ENCODE measurements at places on chromosomes 7 and 10.

GRCh38 chr10:2476218-2476811, 591.0 kb upstream of the PFKP start:
- no peaks in the 10 kb centered on the region for H3K27me3 ChIP-seq
- H3K27ac ChIP-seq: no peak overlapping the region
- H3K4me1 ChIP-seq: no peaks in the 10 kb centered on the region
- no peaks in the 10 kb centered on the region for H3K36me3 ChIP-seq
- DNase-seq: no peak

- no peaks in the 10 kb centered on the region for H3K27me3 ChIP-seq
- no peaks in the 10 kb centered on the region for H3K36me3 ChIP-seq
- no peak for DNase-seq
- no peak overlapping the region for H3K4me3 ChIP-seq
Observed at GRCh38 chr7:97671571-97671970, 60.3 kb upstream of the TAC1 start.

DNA sequence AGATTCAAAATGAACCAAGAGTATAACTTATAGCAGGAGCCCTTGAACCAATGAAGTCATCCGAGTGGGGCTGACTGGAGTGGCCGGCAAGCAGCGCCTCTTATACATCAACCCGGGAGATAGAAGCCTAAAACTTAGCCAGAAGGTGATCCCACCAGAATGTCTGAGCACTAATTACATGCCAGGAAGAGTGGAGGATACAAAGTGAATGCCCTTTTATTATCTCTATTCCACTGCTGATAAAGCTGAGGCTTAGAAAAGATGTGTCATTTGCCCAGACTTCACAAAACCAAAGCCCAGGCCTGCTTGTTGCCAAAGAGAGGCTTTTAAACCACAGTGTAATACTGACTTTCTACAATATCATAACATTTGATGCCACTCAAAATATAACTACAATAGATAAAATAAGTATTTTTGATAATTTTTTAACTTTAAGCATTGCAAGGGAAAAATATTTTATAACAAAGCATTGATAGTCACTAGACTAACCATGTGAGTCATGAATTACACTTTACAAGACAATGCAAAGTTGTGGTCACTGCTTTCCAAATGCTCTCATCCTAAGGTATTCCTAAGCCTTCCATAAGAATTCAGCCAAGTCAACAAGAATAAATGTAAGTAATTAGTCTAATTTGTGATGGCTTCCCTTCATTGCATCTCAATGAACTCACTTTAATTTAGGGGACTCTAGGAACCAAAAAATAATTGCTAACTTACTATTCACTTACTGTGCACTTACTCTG, 58.6 kb upstream of the ARID5B start:
- no peaks in the 10 kb centered on the region for H3K4me1 ChIP-seq
- H3K27ac ChIP-seq: no peak overlapping the region
- no peak for DNase-seq

DNA sequence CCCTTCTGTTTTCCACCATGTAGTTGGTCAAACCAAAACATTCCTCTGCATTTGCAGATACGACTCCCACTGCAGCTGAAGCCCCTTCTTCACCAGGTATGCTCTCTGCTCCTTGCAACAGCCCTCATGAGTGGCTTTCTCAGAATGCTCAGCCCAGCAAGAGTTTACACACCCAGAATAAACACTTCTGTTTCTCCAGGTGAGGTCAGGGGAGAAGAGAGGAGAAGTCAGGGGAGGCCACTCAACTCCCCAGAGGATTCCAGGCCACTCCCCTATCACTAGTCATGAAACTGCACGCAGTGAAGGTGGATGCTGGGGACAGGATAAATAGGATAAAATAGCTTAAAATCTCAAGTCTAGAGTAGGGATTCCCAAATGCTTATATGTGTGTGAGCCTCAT, 31.2 kb downstream of the CUZD1 start:
- H3K27ac ChIP-seq: no peak overlapping the region
- H3K27me3 ChIP-seq: peaks cover 34% of the 10 kb centered on the region

- H3K4me3 ChIP-seq: peak overlapping the region; percentile 25
- no peak overlapping the region for H3K27ac ChIP-seq
- H3K36me3 ChIP-seq: no peaks in the 10 kb centered on the region
Observed at GRCh38 chr7:48035967-48036478, 680 bp downstream of the C7orf57 start.

DNA sequence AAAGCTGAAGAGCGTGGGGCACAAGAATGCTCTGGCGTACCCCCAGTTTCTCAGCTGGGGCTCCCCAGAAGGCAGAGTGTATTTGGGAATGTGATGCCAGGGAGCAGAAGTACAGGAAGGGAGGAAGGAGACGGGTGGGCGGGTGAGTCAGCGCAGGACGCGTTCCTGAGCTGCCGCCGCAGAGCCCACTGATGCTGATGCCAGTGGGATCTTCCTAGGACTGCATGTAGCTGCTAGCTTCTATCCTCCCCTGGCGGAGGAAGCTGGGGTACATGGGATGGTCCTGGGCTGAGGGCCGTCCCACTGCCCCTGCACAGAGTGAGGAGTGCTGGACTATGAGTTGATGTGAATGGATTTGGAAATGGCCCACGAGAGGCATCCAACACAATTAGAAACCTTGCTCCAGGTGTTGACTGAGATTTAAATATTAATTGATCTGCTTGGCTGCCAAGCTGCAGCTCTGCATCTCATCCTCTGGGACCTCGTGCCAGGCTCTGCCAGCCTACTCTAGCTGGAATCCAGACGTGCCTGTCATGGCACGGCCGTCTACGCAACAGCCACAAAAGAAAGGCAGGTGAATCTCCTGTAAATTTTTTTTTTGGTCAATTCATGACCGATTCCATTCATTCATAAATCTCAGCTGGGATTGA, 66.2 kb upstream of the RHEB start:
- no peak overlapping the region for H3K4me3 ChIP-seq
- H3K27me3 ChIP-seq: no peaks in the 10 kb centered on the region
- H3K27ac ChIP-seq: no peak overlapping the region
- peaks cover 12% of the 10 kb centered on the region for H3K36me3 ChIP-seq
- DNase-seq: no peak

GRCh38 chr10:122702275-122702674, 2.6 kb upstream of the C10orf120 start:
- DNase-seq: no peak
- H3K4me1 ChIP-seq: no peaks in the 10 kb centered on the region
- no peak overlapping the region for H3K4me3 ChIP-seq
- no peaks in the 10 kb centered on the region for H3K36me3 ChIP-seq
- peaks cover 11% of the 10 kb centered on the region for H3K27me3 ChIP-seq

DNA sequence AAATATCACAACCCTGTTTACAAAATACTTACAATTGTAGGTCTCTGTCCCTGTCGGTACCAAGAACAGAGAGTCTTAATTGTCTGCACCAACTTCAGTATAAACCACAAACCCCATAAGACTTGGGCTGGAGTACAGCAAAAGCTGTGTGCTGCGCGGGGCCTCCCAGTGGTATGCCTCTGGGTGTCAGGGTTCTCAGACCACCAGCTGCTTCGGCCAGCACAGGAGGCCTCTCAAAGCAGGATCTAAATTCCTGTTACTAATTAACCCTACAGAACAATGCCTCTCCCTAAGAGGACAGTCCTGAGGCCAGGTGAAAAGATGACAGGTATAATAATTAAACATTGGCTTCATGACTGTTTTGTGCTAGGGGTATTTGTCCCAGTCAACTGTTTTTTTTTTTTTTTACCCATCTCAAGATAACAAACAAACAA, 957 bp upstream of the SVIL start:
- no peak overlapping the region for H3K4me3 ChIP-seq
- DNase-seq: no peak
- H3K4me1 ChIP-seq: peaks cover 3% of the 10 kb centered on the region

- H3K36me3 ChIP-seq: no peaks in the 10 kb centered on the region
- H3K4me1 ChIP-seq: no peaks in the 10 kb centered on the region
- DNase-seq: peak; percentile 8
- peaks cover 5% of the 10 kb centered on the region for H3K27me3 ChIP-seq
- no peak overlapping the region for H3K4me3 ChIP-seq
Observed at GRCh38 chr7:66505009-66505408, 123.7 kb upstream of the KCTD7 start.

- no peaks in the 10 kb centered on the region for H3K27me3 ChIP-seq
- H3K27ac ChIP-seq: no peak overlapping the region
- H3K4me1 ChIP-seq: no peaks in the 10 kb centered on the region
- no peak overlapping the region for H3K4me3 ChIP-seq
- no peak for DNase-seq
- no peaks in the 10 kb centered on the region for H3K36me3 ChIP-seq
Observed at GRCh38 chr10:82661701-82662100, 786.7 kb downstream of the NRG3 start.

GRCh38 chr10:19713800-19714525, 102.3 kb upstream of the PLXDC2 start:
- H3K4me3 ChIP-seq: no peak overlapping the region
- peak overlapping the region; percentile 69 for H3K27ac ChIP-seq
- H3K4me1 ChIP-seq: peaks cover 10% of the 10 kb centered on the region
- peak; percentile 60 for DNase-seq
- H3K27me3 ChIP-seq: no peaks in the 10 kb centered on the region

- H3K27me3 ChIP-seq: no peaks in the 10 kb centered on the region
- H3K4me3 ChIP-seq: no peak overlapping the region
- DNase-seq: no peak
- no peaks in the 10 kb centered on the region for H3K36me3 ChIP-seq
- H3K4me1 ChIP-seq: no peaks in the 10 kb centered on the region
Observed at GRCh38 chr10:115606741-115607140, 513.6 kb downstream of the ATRNL1 start.

- no peak for DNase-seq
- no peaks in the 10 kb centered on the region for H3K4me1 ChIP-seq
- no peak overlapping the region for H3K4me3 ChIP-seq
- H3K36me3 ChIP-seq: no peaks in the 10 kb centered on the region
- H3K27ac ChIP-seq: no peak overlapping the region
Observed at GRCh38 chr10:100810091-100810834, 64.9 kb downstream of the PAX2 start.

DNA sequence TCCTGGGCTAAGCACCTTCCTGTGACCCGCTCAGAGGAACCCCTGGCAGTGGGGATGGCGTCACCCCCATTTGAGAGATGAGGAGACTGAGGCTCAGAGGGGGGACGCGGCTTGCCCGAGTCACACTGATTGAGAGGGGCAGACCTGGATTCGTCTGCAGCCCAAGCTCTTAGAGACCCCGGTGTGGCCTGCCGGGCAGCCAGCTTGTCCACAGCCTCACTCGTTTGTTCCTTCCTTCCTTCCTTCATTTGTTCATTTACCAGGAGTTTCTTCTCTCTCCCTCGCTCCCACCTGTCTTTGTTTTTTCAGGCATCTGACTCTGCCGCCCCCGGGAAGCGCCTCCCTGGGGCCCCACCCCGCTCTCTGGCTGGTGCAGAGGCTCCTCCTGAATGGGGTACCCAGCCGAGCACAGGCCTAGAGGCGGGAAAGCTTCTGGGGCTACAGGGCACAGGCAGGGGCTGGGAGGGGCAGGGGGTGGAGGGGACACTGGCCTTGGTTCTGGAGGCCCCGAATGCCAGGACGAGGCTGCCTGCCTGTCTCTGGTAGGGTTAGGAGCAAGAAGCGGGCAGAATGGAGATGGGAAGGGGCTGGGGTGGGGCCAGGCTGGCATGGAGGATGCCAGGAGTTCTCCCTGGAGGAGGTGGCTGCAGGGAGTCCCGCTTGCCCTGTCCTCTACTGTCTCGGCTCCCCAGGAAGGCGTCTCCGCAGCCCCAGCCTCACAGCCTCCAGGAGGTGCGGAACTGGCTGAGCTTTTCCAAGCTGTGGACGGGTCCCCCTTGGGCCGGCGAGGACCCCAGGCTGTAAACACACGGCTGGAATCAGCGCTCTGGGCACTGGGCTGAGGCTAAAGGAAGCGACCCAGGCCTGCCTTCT, 91.6 kb downstream of the UNCX start:
- H3K27ac ChIP-seq: no peak overlapping the region
- no peaks in the 10 kb centered on the region for H3K36me3 ChIP-seq
- H3K27me3 ChIP-seq: peaks cover 8% of the 10 kb centered on the region
- no peak overlapping the region for H3K4me3 ChIP-seq

DNA sequence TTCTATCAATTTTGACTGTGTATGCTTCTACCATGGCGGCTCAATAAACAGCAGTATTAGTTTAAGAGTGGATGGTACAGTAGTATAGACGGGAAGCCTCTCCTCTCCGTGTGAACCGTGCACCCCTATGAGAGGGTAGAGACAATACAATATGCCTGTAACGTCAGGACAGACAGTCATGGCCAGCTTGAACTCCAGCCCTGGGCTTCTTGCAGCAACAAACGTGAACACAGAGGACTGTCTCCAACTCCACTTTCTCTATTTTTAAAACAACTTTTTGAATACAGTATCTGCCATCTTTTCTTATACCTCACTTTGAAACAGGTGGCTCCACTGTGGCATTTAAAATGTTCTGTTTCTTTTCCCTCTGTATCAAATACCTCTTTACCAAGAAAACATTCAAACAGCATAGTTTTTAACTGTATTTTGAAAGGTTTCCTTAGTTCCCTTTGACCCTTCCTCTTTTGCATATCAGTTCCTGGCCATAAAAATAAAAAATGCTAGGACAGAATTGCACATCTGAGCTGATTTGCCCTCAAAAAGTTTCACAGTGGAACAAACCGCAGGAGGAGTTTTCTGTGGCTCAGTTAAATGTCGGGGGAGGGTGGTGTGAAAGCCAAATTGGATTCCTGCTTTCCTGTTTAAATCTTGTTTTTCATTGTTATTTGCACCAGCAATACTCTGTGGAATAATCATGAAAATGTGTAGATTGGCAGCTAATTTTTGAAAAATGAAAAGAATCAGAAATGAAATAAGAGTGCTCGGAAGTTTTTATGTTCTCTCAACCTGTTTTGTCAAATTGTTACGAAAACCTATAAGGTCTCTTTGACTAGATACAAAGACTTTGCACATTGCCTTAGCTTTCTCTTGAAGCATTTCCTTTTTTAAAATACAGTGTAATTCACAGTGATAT, 8.0 kb downstream of the IKZF1 start:
- peak overlapping the region; percentile 87 for H3K27ac ChIP-seq
- H3K36me3 ChIP-seq: no peaks in the 10 kb centered on the region
- no peaks in the 10 kb centered on the region for H3K27me3 ChIP-seq

DNA sequence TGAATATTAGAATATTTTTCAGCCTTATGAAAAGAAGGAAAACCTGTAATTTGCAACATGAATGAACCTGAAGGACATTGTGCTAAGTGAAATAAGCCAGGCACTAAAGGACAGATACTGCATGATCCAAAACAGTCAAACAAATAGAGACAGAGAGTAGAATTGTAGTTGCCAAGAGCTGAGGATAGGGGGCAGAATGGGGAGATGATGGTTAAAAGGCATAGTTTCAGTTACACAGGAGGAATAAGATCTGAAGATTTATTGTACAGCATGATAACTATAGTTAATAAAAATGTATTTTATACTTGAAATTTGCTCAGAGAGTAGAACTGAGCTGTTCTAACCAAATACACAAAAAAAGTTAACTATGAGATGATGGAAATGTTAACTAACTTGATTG, 149.0 kb upstream of the TMEM106B start:
- H3K4me3 ChIP-seq: no peak overlapping the region
- DNase-seq: peak; percentile 2
- H3K27ac ChIP-seq: no peak overlapping the region
- no peaks in the 10 kb centered on the region for H3K27me3 ChIP-seq

GRCh38 chr7:47803025-47803424, 145.2 kb downstream of the PKD1L1 start:
- no peak overlapping the region for H3K4me3 ChIP-seq
- H3K4me1 ChIP-seq: peaks cover 17% of the 10 kb centered on the region
- no peak for DNase-seq
- no peaks in the 10 kb centered on the region for H3K27me3 ChIP-seq
- H3K36me3 ChIP-seq: no peaks in the 10 kb centered on the region
- no peak overlapping the region for H3K27ac ChIP-seq

Measured in common myeloid progenitor, CD34-positive (primary cell).